AG04450 (cell line): ENCODE measurements at places on chromosomes 3 and 15.

DNA sequence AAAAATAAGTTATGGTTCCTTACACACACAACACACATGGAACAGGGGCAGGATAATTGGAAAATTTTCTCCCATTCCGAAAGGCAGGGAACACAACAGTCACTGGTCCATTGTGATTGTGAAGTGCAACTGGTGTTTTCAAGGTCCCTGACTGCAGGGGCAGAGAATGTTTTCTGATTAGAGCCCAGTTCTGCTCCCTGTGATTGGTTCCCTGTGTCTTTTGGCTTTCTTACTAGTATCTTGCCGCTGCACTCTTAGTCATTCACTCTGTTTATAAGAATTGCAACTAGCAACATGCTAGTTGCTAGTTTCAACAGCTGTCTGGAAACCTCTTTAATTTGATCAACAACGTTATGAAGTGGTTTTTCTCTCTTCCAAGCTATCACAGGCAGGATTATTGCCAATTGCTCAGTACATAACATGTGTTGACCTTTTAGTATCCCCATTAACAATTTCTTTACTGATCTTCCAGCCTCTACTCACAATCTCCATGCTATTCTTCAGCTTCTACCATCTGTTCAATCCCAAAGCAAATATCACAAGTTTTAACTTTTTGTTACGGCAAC lies 177.5 kb downstream of the EPHA6 start:
- DNase-seq, result no peak

DNA sequence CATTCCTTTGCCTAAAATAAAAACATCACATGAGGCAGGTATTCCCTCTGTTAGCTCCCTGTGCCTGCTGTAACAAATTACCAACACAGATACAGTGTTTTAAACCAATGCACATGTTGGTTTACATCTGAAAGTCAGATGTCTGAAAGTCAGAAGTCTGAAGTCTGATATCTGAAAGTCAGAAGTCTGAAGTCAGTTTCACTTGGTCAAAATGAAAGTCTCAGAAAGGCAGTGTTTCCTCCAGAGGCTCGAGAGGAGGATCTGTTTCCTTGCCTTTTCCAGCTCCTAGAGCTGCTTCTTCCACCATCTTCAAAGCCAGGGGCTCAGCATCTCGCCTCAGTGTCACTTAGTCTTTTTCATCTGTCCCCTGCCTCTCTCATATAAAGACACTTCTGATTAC lies 22.0 kb downstream of the SST start:
- no peak for DNase-seq

DNA sequence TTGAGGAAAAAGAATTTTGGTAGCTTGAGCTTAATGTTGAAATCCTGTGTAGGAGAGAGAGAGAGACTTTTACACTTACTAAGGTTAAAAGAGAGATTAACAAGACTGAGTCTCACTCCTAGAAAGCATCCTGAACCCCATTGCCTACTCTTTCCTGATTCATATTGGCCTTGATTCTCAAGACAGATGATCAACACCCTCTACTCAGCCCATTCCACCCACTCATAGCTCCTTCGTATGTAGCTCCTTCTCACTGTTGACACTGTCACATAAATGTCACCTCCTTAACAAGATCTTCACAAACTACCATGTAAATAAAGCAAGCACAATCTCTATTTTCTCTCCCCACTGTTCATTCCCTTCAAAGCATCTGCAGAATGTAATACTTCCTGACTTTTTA lies 574.6 kb upstream of the LMCD1 start:
- no peak for DNase-seq

- no peak for DNase-seq
Observed at GRCh38 chr3:127699416-127700300, 26.9 kb downstream of the ABTB1 start.

GRCh38 chr3:160780245-160780644 lies 24.2 kb downstream of the PPM1L start:
- DNase-seq, result no peak

GRCh38 chr3:108494906-108495531 lies 15.4 kb downstream of the MYH15 start:
- no peak for DNase-seq

- DNase-seq, result no peak
Observed at GRCh38 chr3:40620151-40620550, 95.4 kb downstream of the ZNF621 start.

DNA sequence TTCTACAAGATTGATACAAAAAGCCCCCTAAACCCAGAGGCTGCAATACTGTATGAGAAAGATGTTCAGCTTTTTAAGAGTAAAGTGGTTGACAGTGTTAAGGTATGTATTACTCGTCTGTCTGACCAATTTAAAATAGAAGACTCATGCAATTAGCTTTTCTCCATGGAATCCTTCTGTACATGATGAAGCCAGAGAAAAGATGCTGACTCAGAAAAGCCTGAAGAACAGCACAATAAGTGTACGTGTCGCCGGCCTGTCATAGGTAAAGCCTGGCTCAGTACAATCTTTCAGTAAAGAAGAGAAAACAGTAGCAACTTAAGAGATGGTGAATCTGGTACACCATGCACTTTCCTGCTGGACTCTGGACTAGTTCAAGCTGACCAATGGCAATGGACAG lies 16.4 kb downstream of the NEK4 start:
- DNase-seq, result no peak
